Aortic smooth muscle cell (primary cell): ENCODE measurements at places on chromosomes 16 and 17. TPM values are rescaled to one million over a fixed set of nuclear protein-coding genes. Genes with fewer than 3 reads are reported as not detected.

SEPTIN1 gene
- total RNA-seq: 0.06 and 0.13 TPM in 2 replicates

KRT40 gene
- not detected in 2 replicates for total RNA-seq

IL34 gene
- total RNA-seq: 54.0 and 74.2 TPM in 2 replicates

ACE gene
- total RNA-seq: 0.93 and 4.4 TPM in 2 replicates

HOXB8 gene
- total RNA-seq: not detected in 2 replicates

CENPV gene
- 7.0 and 7.3 TPM in 2 replicates for total RNA-seq

SCN4A gene
- 0.12 and 0.13 TPM in 2 replicates for total RNA-seq

IRF8 gene
- not detected in 2 replicates for total RNA-seq

MMP2 gene
- total RNA-seq: 389 and 576 TPM in 2 replicates

C17orf100 gene
- 0.37 and 0.40 TPM in 2 replicates for total RNA-seq

ABI3 gene
- 0.25 and 0.53 TPM in 2 replicates for total RNA-seq

SLC9A5 gene
- total RNA-seq: 0.31 and 0.66 TPM in 2 replicates

TNFSF13 gene
- total RNA-seq: 3.4 and 4.1 TPM in 2 replicates

SOX8 gene
- 1.4 and 4.5 TPM in 2 replicates for total RNA-seq

CMTM1 gene
- 1.4 and 1.6 TPM in 2 replicates for total RNA-seq

PMM2 gene
- 27.3 and 32.8 TPM in 2 replicates for total RNA-seq

SNX20 gene
- total RNA-seq: not detected in 2 replicates

NUPR1 gene
- 22.1 and 37.0 TPM in 2 replicates for total RNA-seq

PDE6G gene
- not detected in 2 replicates for total RNA-seq

IFI35 gene
- 35.9 and 40.0 TPM in 2 replicates for total RNA-seq

WSCD1 gene
- total RNA-seq: 1.3 and 6.9 TPM in 2 replicates

DNAH2 gene
- total RNA-seq: 0.12 and 0.13 TPM in 2 replicates

CCDC92B gene
- not detected in 2 replicates for total RNA-seq
